ENCODE measurements at places on chromosomes 16 and 17.

GRCh38 chr17:9907883-9908648 lies 3.0 kb upstream of the RCVRN start:
- no peak for DNase-seq

DNA sequence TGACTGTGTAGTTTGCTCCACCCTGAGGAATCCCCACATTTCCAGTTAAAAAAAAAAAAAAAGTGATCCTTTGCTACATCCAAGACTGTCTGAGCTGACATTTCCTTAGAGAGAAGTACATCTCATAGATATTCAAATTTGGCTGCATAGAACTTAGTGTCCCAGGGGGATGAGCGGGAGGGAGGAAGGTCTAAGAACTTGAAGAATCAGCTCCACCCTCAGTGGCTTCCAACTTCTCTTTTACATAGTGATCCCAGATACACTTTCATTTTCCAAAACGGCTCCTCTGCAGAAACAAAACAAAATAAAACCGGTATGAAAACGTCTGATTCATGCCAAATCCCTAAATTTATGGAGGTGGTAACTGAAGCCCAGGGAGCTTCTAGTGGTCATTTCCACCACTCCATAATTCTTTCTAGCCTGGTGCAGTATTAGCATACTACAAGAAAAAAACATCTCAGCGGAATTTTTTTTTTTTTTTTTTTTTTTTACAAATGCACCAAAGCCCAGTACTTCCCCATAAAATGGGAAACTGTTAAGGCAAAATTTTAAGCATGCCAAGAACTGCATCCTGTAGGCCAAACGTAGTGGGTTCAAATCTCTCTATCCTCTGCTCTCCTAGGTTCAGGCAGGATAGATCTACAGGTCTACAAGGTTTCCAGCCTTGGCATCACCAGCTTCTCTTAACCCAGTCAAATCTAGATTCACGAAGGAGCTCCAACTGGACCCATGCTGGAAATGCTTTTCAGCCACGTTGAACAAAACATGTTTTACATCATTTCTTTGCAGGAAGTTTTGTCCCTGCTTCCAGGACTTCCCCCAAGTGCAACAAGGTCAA lies 29.3 kb downstream of the MAF start:
- no peak for DNase-seq

DNA sequence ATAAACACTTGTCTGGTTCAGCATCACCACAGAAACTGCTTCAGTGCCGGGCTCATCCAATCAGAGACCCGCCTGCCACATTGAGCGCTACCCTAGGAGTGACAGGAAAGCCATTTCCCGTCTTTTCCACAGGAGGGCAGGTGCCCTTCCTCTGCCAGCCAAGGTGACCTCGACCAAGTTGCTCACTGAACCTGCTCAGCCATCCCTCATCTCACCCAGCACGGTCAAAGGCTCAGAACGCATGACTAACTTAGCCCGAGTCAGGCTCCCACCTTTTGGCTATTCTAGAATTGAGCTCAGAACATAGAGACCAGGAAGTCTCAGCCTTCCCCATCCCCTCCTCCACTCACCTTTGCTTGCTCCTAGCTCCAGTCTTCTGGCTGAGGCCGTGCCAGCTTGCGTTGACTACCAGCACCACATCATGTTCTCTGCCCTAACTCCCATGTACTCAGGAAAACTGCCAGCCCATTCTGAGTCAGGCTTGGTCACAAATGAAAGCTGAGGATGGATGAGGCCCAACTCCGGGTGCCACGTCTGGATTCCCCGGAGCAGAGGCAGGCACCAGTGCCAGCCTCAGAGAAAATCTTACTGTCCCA lies 15.6 kb downstream of the MRPS23 start:
- no peak for DNase-seq

DNA sequence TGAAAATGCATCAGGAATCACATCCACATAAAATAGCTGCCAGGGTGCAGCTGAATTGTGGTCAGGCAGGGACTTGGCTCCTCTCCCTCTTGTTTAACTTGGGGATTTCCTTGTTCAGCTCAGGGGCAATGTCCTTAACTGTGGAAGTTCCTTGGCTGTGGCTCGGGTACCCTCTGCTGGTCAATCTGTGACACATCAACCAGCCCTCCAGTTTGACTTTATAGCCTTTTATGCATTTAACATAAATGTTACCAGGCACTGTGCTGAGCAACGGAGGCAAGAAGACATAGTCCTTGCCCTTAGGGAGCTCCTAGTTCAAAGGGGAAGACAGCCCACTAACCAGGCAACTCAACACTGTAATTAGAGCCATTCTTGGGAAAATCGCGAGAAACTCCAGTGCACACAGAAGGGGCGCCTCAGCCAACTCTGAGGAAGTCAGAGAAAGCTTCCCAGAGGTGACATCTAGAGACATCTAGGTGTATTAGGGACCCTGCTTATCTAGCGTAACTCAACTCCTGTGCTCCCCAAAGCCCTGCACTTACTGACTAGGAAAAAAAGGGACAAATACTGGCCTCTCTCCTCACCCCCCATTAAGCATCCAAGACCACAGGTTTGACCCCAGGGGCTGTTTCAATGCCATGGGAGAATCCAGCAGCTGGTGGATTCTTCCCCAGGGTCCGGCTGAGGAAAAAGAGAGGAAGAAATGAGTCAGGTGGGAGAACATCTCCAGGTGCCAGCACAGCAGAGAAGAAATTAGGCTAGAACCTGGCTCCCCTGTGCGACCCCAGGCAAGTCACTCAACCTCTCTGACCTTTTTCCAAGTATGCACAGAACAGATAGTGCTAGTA lies 17.3 kb upstream of the EEF2K start:
- DNase-seq, result peak; percentile 88

- peak; percentile 18 for DNase-seq
Measured at GRCh38 chr16:17448640-17449638, 21.8 kb downstream of the XYLT1 start.

GRCh38 chr16:29743475-29743826 lies 2.3 kb downstream of the C16orf54 start:
- DNase-seq, result no peak

- DNase-seq, result no peak
Measured at GRCh38 chr17:49576917-49577649, 1.4 kb downstream of the NXPH3 start.

DNA sequence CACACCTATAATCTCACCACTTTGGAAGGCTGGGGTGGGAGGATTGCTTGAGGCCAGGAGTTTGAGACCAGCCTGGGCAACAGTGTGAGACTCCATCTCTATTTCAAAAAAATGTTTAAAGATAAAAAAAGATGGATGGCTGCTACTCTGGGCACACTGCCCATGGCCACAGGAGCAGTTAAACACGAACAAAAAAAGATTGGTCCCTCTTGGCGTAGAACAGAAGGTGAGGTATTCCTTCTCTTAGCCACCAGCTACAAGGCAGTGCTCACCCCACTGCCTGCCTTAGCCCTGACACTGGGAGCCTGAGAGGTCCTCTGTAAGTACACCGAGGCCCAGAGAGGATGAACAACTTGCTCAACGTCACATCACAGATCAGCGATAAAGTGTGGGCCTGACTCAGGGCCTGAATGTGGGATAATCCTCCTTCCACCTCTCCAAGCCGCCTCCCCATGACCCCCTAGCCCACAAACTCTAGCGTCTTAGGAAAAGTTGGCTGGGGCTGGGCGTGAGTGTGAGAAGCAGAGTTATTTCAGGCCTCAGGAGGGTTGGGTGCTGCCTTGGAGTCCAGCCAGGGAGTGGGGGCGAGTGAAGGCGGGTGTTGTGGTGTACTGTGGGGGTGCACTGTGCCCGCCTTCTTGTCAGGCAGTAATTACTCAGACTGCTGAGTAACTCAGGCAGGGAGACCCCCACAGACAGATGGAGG lies 2.3 kb upstream of the DPH1 start:
- no peak for DNase-seq

GRCh38 chr17:62791235-62791734 lies 16.8 kb downstream of the MARCHF10 start:
- peak; percentile 96 for DNase-seq

- no peak for DNase-seq
Measured at GRCh38 chr17:39018267-39019134, 51.3 kb upstream of the FBXO47 start.

- no peak for DNase-seq
Measured at GRCh38 chr16:65309354-65309753, 187.5 kb upstream of the CDH11 start.

DNA sequence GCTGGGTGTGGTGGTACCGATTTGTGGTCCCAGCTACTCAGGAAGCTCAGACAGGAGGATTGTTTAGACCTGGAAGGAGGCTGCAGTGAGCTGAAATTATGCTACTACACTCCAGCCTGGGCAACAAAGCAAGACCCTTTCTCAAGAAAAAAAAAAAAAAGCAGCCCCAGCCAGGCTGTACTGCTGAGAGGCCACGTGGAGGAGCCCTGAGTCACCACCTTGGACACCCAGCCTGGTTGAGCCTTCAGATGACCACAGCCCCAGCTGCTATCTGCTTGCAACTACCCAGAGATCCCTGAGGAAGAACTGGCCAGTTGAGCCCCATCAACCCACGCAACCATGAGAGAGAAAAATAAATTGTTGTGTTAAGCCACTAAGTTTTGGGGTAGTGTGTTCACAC lies 23.6 kb upstream of the GPRC5C start:
- DNase-seq, result peak; percentile 27

DNA sequence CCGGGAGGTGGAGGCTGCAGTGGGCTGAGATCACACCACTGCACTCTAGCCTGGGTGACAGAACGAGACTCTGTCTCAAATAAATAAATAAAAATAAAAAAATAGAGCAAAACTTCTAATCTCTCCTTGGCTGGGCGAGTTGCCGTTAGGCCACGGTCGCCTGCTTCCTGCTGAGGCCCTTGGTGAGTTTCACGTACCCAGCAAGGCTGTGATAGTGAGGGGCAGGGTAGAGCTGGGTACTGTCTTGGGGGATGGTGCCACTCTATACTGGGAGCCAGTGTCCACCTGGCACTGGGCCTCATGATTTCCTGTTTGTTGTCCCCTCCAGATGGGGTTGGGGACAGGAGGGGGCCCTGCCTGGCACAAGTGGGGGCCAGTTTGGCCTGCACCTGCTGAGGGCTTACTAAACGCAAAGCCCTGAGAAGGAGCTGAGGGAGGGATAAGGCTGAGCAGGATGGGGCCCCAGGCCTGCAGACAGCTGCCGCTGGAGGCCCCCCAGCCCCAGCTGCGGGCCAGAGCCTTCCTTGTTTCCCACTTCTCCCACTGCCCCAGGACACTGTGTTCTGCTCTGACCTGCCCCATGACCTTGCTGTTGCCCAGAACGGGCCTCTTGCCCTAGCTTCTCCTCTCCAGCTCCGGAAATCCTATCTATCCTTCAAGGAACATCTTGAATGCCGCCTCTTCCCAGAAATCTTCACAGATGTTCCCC lies 25.4 kb downstream of the GJD3 start:
- DNase-seq, result no peak

- DNase-seq, result no peak
Measured at GRCh38 chr17:53058031-53058430, 764.7 kb upstream of the KIF2B start.

DNA sequence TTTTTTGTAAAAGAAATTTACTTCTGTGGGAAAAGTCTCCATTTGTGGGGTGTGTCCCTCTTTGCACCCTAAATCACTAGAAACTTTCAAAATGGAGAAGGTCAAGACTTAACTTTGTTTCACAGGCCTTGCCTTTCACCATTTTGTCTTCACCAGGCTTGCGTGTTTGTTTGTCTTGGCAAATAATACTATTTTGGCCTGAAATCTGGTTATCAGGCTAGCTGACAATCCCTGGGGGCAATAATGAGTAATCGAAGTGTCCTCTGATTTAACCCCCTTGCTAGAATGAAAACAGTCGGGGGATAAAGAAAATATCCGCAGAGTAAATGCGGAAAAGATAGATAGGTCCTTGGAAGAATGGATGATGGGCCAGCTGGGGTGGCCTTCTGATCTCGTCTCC lies 34.5 kb downstream of the SLC39A11 start:
- no peak for DNase-seq

GRCh38 chr16:1678500-1679098 lies 520 bp downstream of the JPT2 start:
- DNase-seq, result peak; percentile 20

DNA sequence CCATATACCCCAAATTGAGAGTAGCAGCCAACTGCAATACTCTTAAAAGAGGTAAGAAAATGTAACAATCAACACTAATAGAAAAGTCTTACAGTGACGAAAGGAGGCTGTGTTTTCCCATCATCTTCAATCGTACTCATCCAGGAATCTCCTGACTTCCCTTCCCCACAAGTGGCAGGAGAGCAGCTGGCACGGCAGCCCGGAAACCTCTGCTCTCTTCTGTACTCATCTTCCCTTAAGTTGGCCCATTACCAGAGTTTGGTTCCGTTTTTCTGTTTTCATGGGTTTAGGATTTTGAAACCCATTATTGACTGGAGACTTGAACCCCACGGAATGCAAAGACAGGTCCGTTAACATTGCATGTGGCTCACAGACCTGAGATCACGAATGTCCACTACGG lies 11.7 kb upstream of the CD300H start:
- DNase-seq, result no peak

- DNase-seq, result no peak
Measured at GRCh38 chr17:81858967-81859905, 1.1 kb downstream of the P4HB start.

DNA sequence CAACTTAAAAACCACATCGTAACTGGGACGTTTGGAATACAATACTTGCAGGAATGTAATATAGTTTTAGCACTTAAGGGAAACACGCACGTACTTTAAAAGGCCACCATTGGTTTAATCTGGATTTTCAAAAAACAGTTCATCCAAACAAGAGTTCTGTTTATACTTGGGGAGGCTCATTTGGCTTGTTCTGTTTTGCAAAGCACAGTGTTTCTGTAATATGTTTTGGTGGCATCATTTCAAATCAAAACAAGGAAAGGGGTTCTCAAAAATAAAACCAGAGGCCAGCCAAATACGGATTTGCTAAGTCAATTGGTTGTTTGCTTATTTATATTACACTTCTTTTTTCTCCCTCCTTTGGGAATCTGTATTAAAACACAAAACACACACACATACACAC lies 656.1 kb upstream of the SOX9 start:
- DNase-seq, result no peak
